ENCODE measurements at places on chromosomes 4 and X.

- DNase-seq = no peak
These were observed 1521.8 kb upstream of the TENM3 start for GRCh38 chr4:180721356-180721755.

GRCh38 chr4:169619518-169619957, 840 bp upstream of the CLCN3 start:
- DNase-seq = no peak

DNA sequence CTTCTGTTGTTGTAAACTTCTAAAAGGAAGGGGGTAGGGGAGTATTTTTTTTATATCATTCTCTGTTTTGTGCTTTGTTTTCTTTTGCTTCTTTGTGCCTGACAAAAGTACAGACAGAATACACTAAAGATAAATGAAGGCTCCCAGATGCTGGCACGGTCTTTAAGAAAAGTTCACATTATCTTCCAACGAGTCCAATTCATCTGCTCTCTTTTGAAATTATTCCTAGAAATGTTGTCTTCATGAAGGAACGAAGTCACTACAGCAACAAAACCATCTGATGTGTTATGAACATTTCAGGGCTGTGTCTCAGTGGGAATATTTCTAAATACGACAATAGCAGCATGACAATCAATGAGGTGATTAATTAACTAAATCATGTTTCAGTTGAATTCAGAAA, 813.8 kb upstream of the HTR2C start:
- DNase-seq = no peak

GRCh38 chr4:101357751-101358150, 10.4 kb upstream of the PPP3CA start:
- DNase-seq = no peak

- DNase-seq = no peak
These were observed 99.8 kb downstream of the ARHGAP10 start for GRCh38 chr4:147831551-147832171.

GRCh38 chrX:132444936-132445335, 43.9 kb downstream of the MBNL3 start:
- DNase-seq = no peak

- DNase-seq = no peak
These were observed 33.5 kb upstream of the CHRNA9 start for GRCh38 chr4:40301603-40302002.

- DNase-seq = no peak
These were observed 410.2 kb upstream of the CT83 start for GRCh38 chrX:116872931-116873330.
